ENCODE measurements at places on chromosomes 13 and 19. TPM values are rescaled to one million over a fixed set of nuclear protein-coding genes. Genes with fewer than 3 reads are reported as not detected.

KIR3DL1 gene
- not detected for total RNA-seq

CD70 gene
- total RNA-seq, result 45.4 TPM

CYP4F2 gene
- 0.21 TPM for total RNA-seq

EVI5L gene
- total RNA-seq, result 6.4 TPM

COG3 gene
- 13.6 TPM for total RNA-seq

SOHLH2 gene
- 0.08 TPM for total RNA-seq

ZNF460 gene
- total RNA-seq, result 76.3 TPM

FOSB gene
- total RNA-seq, result 13.4 TPM

PRKCSH gene
- total RNA-seq, result 399 TPM

SIGLEC5 gene
- not detected for total RNA-seq

ZNF582 gene
- total RNA-seq, result 2.0 TPM

THSD1 gene
- total RNA-seq, result 3.3 TPM

GNA15 gene
- total RNA-seq, result 6.2 TPM

C19orf12 gene
- total RNA-seq, result 43.4 TPM

VSTM2B gene
- total RNA-seq, result not detected

C19orf18 gene
- total RNA-seq, result 0.98 TPM

TNFSF9 gene
- total RNA-seq, result 2.9 TPM

DAND5 gene
- total RNA-seq, result 0.54 TPM

PRTN3 gene
- 1.5 TPM for total RNA-seq

GRAMD1A gene
- 69.9 TPM for total RNA-seq

WDR83 gene
- total RNA-seq, result 10.8 TPM

PDE4C gene
- total RNA-seq, result 0.98 TPM

CEACAM19 gene
- total RNA-seq, result 1.2 TPM

CYP2A7 gene
- not detected for total RNA-seq

CCDC194 gene
- total RNA-seq, result 0.51 TPM

RTBDN gene
- 2.4 TPM for total RNA-seq

LILRA1 gene
- total RNA-seq, result not detected

Data from Panc1 (cell line).